NCI-H510A (cell line): ENCODE measurements at places on chromosomes 6 and 20.

DNA sequence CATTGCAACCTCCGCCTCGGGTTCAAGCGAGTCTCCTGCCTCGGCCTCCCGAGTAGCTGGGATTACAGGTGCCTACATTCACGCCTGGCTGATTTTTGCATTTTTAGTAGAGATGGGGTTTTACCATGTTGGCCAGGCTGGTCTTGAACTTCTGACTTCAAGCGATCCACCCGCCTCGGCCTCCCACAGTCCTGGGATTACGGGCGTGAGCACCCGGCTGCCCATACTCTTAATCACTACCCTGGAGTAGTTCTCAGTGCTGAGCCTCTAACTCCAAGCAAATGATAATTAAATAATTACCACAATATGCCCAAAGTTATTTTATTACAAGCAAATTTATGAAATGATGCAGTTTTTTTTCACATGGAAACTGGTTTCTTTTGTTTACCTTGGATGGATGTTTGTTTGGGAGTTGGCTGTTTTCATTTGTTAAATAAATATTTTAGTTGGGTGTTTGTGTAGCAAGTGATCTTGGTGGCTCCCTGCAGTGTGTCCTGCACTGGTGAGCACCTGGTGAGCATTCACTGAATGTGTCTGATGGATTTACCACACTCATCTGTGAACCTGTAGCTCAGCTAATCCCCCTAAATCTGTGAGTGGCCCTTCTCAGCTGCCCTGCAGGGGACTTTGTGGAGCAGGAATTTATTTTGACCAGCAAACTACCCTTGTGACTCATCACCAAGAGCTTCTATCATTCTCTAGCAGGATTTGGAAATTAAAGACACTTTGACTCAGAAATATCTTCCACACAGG is 36.9 kb downstream of the UTRN start:
- no peak for DNase-seq

DNA sequence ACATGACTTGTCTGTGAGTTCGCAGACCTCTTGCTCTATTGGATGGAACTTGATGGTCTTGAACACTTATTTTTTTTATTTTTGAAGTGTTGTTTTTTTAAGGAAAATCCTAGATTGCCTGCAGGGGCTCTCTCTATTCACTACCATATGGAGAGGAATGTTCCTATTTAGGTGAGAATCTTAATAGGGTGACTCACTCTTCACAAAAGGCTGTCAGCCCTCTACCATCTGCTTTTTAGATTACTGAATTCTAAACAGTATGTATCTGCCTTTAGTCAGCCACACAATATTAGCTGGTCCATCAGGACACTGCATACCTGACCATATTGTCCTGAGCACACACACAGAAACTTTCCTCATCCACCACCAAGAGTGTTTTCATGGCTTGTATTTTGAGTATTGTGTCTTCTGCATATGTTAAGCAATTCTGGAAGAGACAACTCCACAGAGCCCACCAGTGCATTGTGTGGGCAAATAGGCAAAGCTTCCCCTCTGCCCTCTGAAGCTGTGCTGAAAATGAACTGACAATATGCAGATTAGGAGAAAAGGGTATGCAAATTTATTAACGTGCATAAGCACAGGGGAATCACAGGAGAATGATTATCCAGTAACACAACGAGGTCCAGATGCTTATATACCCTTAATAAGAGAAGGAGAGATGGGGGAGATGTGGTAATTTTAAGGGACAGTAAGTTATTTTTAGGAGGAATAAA is 6.6 kb upstream of the BTBD9 start:
- DNase-seq, result no peak

DNA sequence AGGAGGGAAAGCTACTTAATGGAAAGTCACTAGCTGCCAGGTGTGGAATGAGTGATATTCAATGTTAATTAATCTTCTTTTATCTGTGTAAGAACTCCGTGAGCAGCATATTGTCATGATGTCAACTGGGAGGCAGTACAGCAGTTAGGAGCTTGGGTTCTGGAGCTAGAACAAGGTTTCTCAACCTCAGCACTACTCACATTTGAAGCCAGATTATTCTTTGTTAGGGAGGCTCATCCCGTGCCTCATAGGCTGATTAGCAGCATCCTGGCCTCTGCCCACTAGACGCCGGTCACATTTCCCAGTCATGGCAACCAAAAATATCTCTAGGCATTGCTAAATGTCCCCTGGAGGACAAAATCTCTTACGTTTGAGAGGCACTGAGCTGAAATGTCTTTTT is 41.2 kb downstream of the BCAS1 start:
- DNase-seq, result no peak

- no peak for DNase-seq
Measured at GRCh38 chr20:36305602-36306551, at the start of gene DLGAP4. Gene DLGAP4, plus strand, starts transcription at chr20:36306339. Its CDS starts 125,379 bp downstream, at chr20:36431718.

DNA sequence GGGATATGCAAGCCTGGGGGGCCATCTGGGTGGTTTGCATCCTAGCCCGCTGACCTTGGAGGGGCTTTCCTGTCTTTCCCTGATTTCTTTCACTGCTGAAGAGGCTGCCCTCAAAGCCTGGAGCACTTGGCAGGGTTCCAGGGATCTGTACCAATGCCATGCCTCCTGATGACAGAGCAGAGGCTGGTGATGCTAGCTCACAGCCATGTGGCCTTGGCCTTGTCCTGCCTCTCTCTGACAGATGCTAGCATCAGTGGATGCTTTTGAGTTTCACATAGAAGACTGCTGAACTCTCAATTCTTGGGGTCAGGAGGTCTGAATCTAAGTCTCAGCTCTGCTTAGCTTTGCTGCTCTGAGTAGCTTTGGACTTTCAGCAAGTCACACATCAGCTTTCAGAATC is 21.9 kb upstream of the RREB1 start:
- DNase-seq, result no peak

GRCh38 chr6:54920628-54921027 is 74.1 kb downstream of the FAM83B start:
- no peak for DNase-seq

GRCh38 chr6:150418827-150419594 is 50.2 kb downstream of the IYD start:
- DNase-seq, result no peak

GRCh38 chr20:14953736-14954135 is 616.3 kb upstream of the FLRT3 start:
- no peak for DNase-seq

- DNase-seq, result no peak
Measured at GRCh38 chr20:37407019-37407566, 61.2 kb downstream of the SRC start.

DNA sequence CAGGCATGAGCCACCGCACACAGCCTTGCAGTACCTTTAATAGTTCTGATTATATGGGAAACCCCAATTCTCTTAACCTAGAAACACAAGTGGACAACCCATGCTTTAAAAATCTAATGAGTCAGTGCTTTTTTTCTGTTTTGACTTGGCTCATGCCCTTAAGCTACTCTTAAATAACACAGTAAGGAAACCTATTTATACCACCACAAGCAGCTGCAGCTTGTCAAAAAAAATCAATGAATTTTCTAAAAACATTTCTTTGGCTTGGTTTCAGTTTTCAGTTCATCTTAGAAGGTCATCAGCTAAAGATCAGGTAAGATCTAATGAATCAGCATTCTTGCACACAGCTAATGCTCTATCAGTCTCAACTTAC is 124.1 kb upstream of the DST start:
- no peak for DNase-seq

- DNase-seq, result no peak
Measured at GRCh38 chr6:2549834-2550233, 200.9 kb downstream of the MYLK4 start.

GRCh38 chr6:108312605-108313004 is 17.8 kb downstream of the AFG1L start:
- no peak for DNase-seq

GRCh38 chr6:116049321-116049720 is 11.4 kb downstream of the FRK start:
- no peak for DNase-seq

- no peak for DNase-seq
Measured at GRCh38 chr6:3260296-3260695, 1.5 kb downstream of the PSMG4 start.

DNA sequence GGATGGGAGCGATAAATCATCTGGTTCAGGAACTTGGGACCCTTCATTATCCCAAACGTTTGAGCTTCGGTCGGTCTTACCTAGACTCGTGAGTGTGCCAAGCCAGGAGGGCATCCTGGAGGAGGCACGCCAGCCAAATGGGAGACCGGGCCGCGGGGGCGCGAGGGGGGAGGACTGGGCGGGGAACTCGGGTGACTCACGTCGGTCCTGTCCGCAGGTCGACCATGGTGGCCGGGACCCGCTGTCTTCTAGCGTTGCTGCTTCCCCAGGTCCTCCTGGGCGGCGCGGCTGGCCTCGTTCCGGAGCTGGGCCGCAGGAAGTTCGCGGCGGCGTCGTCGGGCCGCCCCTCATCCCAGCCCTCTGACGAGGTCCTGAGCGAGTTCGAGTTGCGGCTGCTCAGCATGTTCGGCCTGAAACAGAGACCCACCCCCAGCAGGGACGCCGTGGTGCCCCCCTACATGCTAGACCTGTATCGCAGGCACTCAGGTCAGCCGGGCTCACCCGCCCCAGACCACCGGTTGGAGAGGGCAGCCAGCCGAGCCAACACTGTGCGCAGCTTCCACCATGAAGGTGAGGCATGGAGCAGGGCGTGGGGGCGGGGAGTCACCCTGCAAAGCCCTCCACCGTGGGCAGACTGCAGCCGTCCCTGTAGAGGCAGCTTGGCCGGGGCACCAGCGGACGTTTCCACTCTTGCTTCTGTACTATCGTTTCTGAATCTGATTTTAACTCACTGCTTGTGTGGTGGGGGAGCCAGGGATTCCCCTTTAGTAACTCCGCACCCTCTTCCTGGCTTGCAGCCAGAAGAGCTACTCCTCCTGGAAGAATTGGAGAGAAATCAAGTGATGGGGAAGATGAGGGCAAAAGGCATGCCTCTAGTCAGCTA is 2.7 kb downstream of the BMP2 start:
- DNase-seq, result no peak
